Stimulated activated CD4-positive, alpha-beta T cell treated with anti-CD3 and anti-CD28 coated beads, Interleukin-15, amount 100 ng/mL, for 1 hour (primary cell): ENCODE measurements at places on chromosomes 2 and 18.
A peak's percentile ranks its signal among the peaks of the same experiment; 100 is the strongest.

GRCh38 chr2:65129286-65129825, 550 bp downstream of the RAB1A start:
- DNase-seq, result peak; percentile 24

- no peak for DNase-seq
These were observed 675.7 kb downstream of the METTL4 start for GRCh38 chr18:1895456-1896185.

DNA sequence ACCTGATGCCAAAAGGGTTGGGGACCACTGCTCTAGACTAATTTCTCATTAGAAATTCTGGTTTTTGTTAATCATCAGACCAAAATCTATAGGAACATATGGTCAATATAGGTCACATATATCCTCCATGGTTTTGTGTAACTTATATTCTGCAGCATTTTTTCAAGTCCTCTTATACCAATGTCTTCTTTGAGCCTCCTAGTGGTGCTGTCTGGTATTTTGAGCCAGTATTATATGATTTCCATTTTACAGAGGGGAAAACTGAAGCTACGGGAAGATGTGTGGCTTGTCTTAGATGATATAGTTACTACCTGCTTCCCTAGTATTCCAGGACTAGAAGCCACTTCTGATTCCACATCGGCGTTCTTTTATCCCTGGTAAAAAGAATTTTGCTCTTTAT, 13.8 kb downstream of the MAPK4 start:
- no peak for DNase-seq

GRCh38 chr18:48820483-48821250, 130.1 kb downstream of the SMAD7 start:
- no peak for DNase-seq
